ENCODE measurements at places on chromosomes 4 and X.

GRCh38 chrX:101258259-101258581, 32.9 kb downstream of the TAF7L start:
- no peak for DNase-seq

DNA sequence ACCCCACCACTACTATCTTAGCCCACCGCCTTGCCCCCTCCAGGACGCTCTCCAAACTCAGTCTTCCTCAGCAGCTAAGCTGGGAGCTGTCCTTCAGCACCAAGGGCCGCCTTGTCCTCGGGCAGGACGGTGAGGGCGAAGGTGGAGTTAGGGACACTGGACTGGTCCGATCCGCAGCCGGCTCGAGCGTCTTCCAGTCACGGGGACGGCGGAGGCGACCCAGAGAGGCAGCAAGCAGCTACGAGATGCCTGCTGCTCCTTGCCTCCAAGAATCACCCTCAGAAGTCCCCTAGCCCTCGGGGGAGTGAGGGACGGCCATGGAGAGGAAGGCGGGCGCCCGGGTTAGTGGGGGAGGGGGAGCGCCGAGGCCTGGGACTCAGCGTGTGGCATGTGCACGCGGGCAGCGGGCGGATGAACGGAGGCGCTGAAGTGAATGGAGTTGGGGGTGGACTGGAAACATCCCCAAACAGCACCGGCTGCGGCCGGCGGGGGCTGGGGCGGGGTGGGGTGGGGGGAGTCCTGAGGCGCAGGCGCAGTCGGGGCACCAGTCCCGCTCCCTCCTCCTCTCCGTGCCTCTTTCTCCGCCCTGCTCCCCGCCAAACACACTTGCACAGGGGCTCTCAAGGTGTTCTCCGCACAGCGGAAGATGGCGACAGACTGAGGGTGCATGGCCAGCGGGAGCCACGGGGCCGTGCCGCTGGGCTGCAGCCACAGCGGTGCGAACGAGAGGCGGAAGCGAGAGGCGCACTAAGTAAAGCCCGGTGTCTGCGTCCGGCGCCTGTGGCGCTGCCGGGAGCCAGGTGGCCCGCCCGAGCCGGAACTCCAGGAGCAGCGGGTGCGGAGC, at the start of gene NALF2:
NALF2 (plus strand) TSS at position 545 of the 844 bp plus-strand sequence. CDS start 957 bp downstream, outside the sequence.
- no peak for DNase-seq

GRCh38 chrX:94057385-94057784, 383.4 kb downstream of the FAM133A start:
- no peak for DNase-seq

- DNase-seq, result no peak
Measured at GRCh38 chr4:14920759-14921320, 81.4 kb upstream of the CPEB2 start.

DNA sequence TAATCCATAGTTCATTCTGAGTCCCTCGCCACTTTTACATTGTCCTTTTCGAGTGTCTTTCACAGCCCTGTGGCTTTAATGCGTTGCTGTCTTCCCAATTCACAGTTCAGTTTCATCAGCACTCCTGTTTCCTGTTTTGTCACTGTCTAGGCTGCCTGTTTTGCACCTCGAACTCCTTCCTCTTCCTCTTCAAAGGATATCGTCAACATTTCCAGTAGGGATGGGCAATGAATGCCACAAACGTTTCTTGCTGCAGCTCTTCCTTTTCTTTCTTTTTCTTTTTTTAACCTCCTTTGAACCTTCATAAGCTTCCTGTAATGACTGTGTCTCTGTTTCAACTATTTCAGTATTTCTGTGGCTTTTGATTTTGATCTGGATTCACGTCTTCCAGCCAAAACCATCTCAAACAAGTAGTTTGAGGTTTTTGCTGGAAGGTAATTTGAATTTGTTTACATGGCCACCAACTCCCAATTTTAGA, 105.4 kb downstream of the ANXA3 start:
- no peak for DNase-seq

DNA sequence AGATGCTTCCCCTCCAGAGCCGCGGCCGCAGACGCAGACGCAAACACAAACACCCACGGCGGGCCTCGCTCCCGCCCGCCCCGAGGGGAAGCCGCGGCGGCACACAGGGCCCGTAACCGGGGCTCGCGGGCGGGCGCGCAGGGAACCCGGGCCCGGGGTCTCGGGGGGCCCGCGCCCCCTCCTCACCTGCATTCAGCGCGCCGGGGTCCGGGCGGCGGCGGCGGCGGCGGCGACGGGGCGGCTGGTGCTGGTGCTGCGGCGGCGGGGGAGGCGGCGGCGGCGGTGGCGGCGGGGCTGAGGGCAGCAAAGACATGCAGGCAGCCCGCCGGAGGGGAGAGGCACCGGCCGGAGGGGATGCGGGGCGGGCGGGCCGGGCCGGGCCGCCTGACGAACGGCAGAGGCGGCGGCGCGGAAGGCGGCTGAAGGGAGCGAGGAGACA, 255 bp upstream of the CNOT6L start:
- DNase-seq, result no peak

- no peak for DNase-seq
Measured at GRCh38 chr4:77872723-77873445, 10.3 kb downstream of the MRPL1 start.

DNA sequence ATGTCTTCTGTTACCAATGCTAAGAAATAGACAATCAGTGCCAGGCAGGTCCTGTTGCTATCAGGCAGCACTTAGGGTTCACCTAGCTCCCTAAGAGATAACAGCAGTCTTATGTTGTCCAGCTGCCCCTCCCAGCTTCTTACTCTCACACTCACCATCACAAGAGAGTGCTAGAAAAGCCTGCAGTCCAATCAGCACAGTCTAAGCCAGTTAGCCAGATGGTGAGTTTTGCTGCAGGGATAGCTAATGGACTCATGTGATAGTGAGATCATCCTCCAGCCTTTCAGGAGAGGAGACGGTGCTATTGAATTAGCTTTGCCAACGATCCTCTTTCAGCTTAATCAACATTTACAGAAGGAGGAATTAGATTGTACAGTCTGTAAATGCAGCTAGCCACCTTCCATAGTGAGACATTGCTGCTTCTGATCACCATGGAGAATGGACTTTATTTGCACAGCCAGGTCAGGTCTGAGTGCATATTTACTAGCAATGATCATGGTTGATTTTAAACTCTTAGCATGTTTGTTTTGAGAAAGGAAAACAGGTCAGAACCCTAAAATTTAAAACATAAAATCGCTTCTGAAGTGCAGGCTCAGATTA, 438.3 kb downstream of the CENPC start:
- peak; percentile 20 for DNase-seq

GRCh38 chr4:117137145-117137544, 51.8 kb upstream of the TRAM1L1 start:
- DNase-seq, result no peak

- no peak for DNase-seq
Measured at GRCh38 chrX:104854188-104854587, 288.2 kb downstream of the IL1RAPL2 start.

GRCh38 chr4:189279188-189279587, 661.5 kb upstream of the FRG1 start:
- DNase-seq, result no peak

DNA sequence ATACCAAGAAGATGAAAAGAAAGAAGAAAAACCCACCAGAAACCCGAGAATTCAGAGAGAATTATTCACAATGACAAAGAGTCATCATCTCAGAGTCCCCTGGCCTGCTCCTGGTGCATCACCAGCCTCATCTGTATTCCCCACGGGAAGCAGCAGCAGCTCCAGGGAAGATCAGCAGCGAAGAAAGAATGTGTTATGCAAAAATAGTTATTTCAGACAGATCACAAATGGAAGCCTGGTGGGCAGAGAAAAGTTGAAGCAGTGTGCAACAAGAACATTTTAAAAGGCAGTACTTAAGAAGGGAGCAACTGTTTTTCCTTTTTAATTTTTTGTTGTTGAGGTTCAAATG, 189.2 kb downstream of the PPP3CA start:
- no peak for DNase-seq

GRCh38 chrX:40174854-40175510, 77.2 kb upstream of the BCOR start:
- no peak for DNase-seq

DNA sequence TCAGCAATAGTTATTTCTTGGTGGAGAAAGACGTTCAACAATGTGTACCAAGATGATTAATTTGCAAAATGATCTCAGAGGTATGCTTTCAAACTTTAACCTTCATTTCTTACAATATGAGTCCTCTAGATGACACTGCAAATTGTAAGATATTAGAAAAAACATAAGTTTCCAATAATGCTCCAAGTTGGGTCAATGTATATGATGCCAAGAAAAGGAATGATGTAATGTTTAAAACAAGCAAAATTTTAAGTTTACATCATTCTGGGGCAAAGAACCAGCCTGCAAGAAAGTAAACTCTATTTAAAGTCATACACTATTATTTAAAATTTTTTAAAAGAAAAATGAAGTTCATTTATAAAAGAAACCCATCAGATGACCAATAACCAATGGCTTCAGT, 56.1 kb downstream of the PRSS12 start:
- DNase-seq, result no peak

- no peak for DNase-seq
Measured at GRCh38 chrX:11628399-11628798, 37.3 kb downstream of the ARHGAP6 start.

DNA sequence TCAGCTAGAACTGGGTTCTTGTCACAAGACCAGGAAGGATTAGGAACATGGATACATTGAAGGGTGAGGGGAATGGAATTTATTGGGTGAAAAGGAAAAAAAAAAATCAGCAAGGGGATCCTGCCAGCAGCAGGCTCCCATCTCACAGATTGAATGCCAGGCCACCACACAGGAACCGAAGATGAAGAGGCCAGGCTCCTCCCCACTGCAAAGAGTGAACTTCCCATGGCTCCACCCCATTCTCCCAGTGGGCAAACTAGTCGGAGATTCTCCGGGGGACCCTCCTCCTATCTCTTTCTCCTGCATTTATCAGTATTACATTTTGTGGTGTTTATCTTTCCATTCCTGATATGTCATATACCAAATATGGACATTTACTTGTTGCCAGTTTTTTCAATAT, 46.0 kb upstream of the MAGED1 start:
- no peak for DNase-seq

DNA sequence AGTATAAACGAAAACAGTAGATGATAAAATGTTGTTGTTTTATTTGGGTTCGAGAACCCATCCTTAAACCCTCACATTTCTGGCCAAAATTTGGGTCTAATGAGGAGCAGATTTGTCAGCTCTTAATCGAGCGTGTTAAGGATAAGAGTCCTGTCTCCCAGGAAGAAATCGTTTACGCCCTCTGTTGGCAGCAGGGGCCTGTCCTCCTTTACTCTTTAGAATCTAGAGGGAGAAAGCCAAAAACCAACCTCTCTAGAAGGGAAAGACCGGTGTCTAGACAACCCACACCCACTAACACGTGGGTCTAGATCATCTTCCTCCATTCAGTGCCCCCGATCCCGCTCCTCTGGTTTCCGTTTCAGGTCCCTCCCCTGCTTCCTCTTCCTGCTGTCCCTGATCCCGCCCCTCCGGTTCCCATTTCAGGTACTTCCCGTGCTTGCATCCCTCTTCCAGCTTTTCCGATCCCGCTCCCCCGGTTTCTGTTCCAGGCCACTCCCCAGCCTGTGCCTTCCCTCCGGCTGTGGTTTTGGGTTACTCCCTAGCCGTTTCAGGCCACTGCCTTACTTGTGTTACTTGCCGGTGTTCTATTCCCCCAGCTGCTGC, 339.1 kb downstream of the PAPSS1 start:
- DNase-seq, result no peak

DNA sequence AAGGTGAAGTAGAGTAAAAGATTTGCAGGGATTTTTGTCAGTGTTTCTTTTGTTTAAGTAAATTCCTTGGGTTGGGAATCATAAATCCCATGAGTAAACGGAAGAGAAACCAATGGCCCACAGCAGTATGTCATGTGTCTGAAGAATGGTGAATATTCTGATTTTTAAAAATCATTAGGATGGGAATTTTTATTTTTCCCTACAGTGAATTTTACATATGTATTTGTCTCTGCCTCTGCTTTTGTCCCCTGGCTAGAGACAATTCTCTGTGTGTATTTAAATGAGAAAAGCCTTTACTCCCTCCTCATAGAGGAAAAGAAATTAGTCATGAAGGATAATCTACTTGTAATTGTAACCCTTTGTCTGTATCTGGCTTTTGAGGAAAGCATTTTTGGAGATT, 152.1 kb downstream of the THOC2 start:
- DNase-seq, result no peak

DNA sequence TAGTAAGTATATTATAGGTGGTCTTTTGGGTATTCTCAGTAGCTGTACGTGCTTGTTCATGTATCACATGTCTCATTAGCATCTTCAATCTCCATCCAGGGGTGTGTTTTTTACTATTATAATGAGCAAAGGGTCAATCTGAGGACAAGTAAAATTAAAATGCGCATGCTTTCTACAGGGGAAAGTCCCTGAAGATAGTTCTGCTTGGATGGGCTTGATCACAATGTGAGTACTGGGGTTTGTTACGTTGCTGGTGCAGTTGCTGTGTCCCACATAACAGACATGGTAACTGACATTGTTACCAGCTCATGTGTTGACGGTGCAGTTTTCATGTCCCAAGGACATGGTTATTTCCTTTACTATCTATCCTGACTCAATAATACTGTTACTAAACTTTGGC, 65.9 kb downstream of the UCHL1 start:
- no peak for DNase-seq

DNA sequence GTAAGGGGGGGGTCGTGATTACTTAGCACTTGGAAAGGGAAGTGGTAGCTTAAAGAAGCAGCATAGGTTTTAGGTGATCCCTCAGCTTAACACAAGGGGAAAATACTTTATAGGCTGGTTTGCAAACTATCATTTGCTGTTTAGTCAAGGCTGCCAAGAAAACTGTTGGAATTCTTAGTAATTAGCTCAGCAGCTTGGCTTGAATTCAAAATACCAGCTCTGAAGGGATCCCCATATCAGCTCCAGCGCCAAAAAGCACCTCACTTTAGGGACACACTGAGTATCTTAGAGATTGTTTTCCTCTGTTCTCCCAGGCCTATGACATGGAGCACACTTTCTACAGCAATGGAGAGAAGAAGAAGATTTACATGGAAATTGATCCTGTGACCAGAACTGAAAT, 8.8 kb downstream of the TNMD start:
- no peak for DNase-seq

GRCh38 chr4:98656886-98657285, 1.5 kb downstream of the TSPAN5 start:
- DNase-seq, result no peak

GRCh38 chrX:9897761-9898161, 69.4 kb upstream of the CLDN34 start:
- no peak for DNase-seq

GRCh38 chrX:111007238-111007637, 88.8 kb upstream of the PAK3 start:
- DNase-seq, result no peak

GRCh38 chr4:162727232-162727631, 439.5 kb downstream of the NAF1 start:
- DNase-seq, result no peak

DNA sequence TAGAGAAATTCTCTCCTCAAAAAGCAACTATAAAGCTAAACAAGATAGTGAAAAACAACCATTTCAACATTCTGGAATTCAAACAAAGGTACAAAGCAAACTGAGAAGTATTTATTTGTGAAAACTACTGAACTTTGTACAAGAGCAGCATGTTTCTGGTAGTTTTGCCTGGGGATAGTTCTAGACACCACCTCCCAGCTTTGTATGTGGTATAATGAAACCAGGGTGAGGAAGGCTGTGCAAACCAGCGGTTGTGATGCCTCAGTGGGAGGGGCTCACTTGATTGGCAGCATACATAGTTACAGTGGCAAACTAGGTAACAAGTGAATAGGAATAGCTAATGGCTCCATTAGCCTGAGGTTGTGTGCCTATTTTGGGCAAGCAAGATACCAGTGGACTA, 18.6 kb upstream of the FRMD7 start:
- no peak for DNase-seq

GRCh38 chrX:129522184-129523078, 859 bp downstream of the SMARCA1 start:
- no peak for DNase-seq
